Bone marrow (tissue), 2 donors: ENCODE measurements at places on chromosomes 6 and 20.

- no peak for DNase-seq
Measured at GRCh38 chr6:33822575-33823395, 19.0 kb upstream of the MLN start.

DNA sequence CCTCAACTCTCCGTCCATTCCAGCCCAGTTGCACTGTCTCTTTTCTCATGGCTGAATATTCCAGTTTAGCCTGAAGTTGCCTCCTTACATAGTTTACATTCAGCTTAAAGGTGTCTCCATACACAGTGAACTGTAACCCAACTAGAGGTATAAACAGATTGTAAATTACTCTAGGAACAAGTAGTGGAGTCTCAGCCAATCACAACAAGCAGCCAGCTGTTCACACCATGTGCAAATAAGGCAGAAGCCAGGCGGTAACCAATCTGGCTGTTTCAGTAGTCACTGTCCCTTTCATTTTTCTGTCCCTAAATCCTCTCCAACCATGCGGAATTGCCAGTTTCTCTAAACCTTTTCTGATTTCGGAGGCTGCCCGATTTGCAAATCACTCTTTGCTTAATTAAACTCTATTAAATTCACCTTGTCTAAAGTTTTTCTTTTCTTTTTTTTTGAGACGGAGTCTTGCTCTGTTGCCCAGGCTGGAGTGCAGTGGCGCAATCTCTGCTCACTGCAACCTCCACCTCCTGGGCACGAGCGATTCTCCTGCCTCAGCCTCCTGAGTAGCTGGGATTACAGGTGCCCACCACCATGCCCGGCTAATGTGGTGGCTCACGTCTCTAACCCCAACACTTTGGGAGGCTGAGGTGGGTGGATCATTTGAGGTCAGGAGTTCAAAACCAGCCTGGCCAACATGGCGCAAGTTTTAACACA lies 37.6 kb upstream of the GFOD1 start:
- no peak for DNase-seq

GRCh38 chr6:116396441-116396840 lies 25.7 kb downstream of the DSE start:
- DNase-seq = no peak

DNA sequence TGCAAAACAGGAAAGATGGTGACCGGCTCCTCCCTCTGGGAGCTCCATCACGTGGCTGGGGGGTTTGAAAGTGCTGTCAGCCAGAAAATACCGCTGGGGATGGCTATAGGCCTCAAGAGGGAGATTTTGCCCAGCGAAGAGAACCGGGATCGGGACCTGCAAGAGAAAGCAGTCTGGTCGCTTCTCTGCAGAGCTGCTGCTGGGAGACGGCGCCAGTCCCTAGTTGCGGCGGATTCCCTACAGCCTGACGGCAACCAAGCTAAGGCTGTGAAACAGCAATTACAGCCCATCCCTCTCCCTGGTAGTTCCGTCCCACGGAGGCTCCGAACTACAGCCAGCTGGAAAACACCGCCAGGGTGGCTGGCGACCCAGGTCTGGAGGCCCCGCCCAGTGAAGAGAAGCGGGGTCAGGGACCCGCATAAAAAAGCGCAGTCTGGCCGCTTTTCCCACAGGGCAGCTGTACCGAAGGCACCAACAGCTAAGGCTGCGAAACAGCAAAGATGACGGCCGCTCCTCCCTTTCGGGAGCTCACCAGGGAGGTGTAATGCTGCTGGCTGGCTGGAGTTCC lies 238.1 kb upstream of the IRAK1BP1 start:
- DNase-seq = no peak

DNA sequence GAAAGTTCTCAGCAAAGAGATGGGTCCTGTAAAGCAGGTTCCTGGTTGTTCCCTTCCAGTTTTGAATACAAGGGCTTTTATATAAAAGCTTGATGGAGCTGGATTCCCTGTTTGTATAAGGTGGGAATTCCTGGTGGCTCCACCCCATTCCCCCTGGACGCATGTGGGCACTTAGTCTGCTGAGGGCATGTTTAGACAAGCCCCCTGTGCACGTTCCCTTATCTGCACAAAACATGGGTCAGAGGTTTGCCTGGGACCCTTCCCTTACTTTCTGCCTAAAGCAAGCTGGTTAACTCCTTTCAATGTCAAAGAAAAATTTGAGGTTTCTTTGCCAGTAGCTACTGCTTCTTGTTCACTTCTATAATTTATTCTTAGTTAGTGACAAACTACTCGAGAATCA lies 181.1 kb downstream of the BCKDHB start:
- DNase-seq = no peak
